ENCODE measurements at places on chromosomes 6 and 20.

- DNase-seq: no peak
Measured at GRCh38 chr6:15160812-15161211, 85.1 kb upstream of the JARID2 start.

DNA sequence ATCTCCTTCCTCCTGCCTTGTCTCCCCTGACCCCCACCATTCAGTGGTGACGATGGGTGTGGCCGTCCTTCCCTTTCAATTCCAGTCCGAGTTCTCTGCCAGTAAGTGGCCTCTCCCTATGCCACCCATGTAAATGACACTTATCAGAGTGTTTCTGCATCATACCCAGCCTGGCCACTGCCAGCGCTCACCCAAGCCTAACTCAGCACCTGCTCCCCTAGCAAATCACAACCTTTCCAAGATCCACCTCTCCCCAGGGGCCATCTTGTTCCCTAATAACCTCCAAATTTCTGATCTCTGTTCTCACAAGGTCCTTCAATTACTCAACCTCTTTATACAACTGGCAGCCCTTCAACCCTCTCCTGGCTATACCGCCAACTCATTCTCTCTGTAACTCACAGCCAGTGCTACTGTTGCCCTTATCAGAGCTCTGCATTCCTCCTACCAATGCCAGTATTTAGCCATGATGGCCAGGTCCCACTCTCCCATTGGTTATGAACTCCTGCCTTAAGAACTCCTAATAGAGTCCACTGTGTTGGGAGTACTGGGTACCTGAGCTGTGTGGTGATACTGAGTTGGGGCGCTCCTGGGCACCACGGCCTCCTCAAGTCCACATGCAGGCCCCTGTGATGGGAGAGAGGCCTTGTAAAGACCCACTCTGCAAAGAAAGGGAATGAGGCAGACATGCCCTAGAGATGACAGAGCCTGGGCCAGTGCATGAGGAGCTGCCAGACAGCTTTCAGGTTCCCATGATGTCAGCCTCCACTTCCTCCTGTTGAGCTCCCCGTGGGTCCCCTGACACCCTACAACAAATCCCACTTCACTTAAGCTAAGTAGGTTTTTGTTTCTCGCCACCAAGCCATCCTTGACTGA, 187.4 kb upstream of the RREB1 start:
- no peak for DNase-seq

DNA sequence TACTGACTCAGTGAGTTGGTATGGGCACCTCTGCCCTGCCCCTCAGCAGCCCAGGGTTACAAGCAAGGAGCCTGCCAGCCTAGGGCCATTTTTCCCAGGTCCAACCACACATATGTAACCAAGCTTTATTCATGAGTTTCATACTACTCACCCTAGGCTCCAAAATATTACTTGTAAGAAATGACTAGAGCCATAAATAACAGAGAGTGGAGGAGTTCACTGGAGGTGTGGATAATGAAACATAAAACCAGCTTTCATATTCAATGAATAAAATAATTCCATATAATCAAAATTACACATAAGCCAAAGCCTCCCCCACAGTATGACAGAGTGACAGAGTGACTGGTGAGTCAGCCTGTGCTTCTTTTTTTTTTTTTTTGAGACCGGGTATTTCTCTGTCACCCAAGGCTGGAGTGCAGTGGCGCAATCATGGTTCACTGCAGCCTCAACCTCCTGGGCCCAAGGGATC, 229.8 kb upstream of the SASH1 start:
- no peak for DNase-seq

DNA sequence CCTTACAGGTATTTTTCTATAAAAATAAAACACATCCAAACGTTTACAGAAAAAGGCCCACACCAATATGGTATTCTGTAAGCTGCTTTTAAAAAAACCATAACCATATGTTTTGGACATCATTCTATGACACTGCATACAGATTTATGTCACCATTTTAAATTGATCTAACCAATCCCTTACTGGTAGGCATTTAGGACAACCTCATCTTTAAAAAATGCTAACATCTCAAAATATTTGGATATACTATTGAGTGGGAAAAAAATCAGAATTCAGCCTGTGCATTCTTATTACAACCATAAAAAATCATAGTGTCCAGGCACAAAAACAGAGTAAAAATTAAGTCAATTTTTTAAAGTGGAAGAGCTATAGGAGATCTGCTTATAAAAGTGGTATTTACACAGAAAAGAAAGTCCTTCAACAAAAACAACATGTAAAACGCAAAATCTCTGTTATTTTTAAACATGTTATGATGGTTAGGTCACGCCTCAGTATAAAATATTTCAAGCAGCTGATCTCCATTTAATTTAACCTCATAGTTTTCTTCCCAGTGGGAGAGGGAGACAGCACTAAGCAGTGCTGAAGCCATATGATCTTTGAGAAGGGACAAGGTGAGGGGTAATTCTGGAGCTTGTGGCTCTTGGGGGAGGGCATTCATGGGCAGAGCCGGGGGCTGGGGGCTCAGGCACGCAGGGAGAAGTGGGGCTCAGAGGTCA, 21.2 kb downstream of the TRAM2 start:
- no peak for DNase-seq

DNA sequence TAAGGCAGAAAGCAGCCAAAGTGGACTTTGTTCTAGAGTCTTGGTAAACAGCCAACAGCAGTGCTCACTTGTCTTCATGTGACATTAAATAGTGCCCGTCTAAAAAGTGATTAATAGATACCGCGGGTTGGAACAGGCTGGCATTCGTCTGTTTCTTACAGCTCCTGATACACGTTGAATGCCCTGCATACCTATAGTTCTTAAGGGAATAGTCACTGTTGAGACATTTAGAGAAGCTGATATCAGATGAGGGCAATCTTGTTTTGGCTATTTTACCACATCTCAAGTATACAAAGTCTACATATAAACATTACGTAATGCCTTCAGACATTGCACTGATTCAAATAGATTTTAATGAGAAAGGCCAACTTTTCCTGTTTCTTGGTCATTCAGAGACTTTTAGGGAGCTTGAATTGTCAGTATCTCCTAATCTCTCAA, 374.9 kb upstream of the FLRT3 start:
- DNase-seq: no peak

GRCh38 chr6:159836718-159837490, 36.8 kb downstream of the PNLDC1 start:
- DNase-seq: no peak

DNA sequence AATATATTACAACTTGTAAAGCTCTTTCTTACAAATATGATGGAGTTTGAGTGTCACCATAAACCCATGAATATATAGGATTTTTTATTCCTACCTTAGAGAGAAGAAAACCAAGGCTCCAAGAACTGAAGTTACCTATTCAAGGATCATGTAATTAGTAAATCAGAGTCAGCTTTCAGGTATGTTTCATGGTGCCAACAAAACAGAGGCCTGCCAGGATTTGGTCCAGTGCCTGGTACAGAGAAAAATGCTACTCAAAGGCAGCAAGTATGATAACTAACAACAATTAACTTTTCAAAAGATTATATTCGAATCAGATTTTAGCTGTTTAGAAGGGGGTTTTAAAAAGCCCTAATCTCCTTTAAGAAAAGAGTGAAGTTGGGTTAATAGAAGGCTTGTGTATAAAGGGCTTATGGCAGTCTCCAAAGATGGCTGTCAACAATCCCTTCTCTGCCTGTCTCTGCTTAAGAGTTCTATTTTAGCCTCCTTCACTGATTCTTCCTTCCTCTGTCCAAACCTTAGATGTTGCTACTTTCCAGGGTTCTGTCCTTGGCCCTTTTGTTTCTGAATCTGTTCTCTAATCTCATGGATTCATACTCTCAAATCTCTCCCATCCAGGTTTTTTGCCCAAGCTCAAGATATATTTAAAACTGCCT, 7.8 kb downstream of the MAP3K7 start:
- no peak for DNase-seq

DNA sequence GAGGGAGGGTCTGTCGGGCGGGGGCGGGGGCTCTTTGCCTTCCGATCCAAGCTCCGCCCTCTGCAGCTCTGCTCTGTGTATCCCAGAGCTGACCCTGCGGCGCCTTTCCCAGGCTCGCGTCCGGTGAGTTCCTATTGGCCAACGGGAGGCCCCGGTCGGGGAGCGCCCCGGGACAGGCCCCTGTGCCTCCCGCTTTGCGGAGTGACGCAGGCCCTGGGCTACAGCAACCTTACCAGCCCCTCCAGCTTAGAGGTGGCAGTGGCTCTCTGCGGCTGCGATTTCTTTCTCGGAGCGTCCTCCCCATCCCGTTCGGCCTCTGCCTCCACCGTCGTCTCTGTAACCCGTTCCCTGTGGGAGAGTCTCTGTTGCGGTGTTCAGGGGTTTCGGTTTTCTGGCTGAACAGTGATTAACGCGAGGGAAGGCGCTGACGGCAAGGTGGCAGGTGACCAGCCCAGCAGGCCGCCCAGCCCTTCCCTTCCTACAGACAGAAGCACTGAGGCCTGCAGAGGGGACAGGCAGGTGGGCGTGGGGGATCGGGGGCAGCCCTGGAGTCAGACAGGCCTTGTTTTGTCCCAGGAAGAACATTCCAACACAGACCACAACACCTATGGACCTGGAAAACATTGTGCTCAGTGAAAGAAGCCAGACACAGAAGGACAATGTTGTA, 18.1 kb upstream of the CEBPB start:
- DNase-seq: no peak

GRCh38 chr6:35319346-35320030, 21.9 kb downstream of the DEF6 start:
- DNase-seq: no peak

GRCh38 chr6:157101166-157101565, 222.2 kb downstream of the TMEM242 start:
- DNase-seq: no peak

- no peak for DNase-seq
Measured at GRCh38 chr20:4763723-4764510, 42.2 kb downstream of the PRND start.

DNA sequence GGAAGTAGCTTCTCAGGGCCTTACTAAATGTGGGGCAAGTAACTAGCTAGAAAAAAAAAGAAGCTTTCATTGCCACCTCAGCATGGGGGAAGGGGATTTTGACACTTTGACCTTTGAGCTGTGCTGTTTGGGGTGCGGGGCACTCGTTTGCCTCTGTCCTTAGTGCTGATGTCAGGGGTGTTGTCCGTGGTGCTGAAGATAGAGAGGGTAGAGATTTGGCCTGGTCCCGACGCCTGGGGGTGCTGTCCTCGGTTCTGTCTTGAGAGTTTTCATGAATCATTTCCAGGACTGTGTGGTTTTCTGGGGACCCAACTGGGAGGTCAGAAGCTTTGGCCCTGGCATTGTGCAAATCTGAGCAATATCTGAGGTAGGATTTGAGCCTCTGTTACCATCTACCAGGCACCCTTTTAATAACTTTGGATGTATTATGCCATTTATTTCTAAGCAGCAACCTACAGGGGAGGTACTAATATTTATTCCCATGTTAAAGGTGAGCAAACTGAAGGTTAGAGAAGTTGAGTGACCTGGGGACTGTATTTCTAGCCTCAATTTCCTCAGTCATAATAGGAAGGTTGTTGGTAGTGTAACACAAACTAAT, 78.0 kb downstream of the DLGAP4 start:
- DNase-seq: no peak

- no peak for DNase-seq
Measured at GRCh38 chr6:118935978-118936703, 1.2 kb upstream of the MCM9 start.

DNA sequence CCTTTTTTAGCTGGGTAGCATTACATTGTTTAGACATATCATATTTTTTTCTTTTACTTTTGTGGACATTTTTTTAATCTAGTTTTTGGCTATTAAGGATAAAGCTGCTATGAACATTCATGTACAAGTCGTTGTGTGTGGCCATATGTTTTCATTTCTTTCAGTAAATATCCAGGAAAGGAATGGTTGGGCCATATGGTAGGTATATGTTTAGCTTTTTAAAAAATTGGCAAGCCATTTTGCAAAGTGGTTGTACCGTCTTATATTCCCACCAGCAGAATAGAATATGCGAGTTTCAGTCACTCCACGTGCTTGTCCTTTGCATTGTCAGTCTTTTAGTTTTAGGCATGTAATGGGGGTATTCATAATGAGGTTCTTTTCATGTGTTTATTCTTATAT, 106.3 kb upstream of the NOX3 start:
- DNase-seq: no peak

- DNase-seq: no peak
Measured at GRCh38 chr6:76683985-76684384, 611.5 kb upstream of the IMPG1 start.

- DNase-seq: no peak
Measured at GRCh38 chr20:50879649-50880550, 51.3 kb downstream of the ADNP start.

DNA sequence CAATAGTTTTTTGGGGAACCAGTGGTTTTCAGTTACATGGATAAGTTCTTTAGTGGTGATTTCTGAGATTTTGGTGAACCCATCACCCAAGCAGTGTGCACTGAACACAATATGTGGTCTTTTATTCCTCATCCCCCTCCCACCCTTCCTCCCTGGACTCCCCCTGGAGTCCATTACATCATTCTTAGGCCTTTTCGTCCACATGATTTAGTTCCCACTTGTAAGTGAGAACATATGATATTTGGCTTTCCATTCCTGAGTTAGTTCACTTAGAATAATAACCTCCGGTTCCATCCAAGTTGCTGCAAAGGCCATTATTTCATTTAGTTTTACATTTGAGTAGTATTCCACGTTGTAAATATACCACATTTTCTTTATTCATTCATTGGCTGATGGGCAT, 28.3 kb downstream of the RPP40 start:
- DNase-seq: no peak

GRCh38 chr6:115137910-115138309, 795.1 kb upstream of the HS3ST5 start:
- no peak for DNase-seq

DNA sequence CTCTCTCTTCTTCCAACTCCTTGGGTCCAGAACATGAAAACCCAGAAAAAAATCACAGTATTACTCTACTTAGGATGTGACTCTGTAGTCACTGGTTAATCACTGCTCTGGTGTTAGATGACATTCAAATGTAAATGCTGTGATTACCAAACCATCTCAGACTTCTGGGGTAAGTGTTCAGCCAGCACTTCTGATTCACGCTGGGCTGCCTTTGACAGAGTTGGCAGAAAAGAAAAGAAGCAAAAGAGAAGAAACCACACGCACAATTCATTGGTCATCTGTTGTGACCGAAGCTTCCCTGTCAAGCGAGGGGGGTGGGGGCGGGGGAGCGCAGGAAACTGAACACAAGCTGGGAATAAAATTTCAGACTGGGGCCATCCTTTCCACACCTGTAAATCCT, 82.7 kb downstream of the PSMG4 start:
- DNase-seq: no peak

DNA sequence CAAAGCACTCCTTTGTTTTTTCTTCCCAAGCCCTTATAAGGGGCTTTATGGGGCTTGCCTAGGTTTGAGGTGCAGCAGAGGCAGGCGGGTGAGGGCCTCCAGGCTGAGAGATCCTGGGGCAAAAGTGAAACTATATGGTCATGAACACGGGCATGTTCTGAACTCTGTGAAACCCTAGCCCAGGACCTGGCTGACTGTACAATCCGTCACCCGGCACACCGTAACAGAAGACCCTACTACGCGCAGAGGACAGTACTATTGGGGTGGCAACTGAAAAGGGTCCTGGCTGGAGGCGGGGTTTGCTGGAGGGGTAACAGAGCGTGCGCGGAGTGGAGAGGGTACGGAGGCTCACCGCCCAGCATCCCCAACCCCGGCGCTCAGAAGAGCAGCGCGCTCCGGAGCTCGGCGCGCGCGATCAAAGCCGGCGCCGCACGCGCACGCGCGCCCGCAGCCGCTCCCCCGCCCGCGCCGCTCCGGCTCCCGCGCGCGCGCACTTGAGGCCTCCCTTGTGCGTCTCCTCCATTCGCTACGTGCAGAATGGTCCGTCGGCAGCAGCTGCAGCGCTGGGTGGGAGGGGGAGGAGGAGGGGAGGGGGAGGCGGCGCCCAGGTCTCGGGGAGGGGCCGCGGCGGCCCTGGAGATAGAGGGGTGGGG, 54.2 kb downstream of the MRPL14 start:
- DNase-seq: peak; percentile 69

Data from stimulated activated CD8-positive, alpha-beta memory T cell treated with anti-CD3 and anti-CD28 coated beads, Interleukin-7, amount 100 ng/mL, for 48 hours (primary cell).